ENCODE measurements at places on chromosomes 5 and 9.

- DNase-seq: no peak
Measured at GRCh38 chr5:32387841-32388240, 56.7 kb downstream of the ZFR start.

- no peak for DNase-seq
Measured at GRCh38 chr9:96382839-96383164, 709 bp downstream of the SLC35D2 start.

GRCh38 chr5:58786035-58786434, 203.2 kb downstream of the RAB3C start:
- no peak for DNase-seq

- DNase-seq: no peak
Measured at GRCh38 chr5:96706433-96707111, 44.4 kb downstream of the CAST start.

DNA sequence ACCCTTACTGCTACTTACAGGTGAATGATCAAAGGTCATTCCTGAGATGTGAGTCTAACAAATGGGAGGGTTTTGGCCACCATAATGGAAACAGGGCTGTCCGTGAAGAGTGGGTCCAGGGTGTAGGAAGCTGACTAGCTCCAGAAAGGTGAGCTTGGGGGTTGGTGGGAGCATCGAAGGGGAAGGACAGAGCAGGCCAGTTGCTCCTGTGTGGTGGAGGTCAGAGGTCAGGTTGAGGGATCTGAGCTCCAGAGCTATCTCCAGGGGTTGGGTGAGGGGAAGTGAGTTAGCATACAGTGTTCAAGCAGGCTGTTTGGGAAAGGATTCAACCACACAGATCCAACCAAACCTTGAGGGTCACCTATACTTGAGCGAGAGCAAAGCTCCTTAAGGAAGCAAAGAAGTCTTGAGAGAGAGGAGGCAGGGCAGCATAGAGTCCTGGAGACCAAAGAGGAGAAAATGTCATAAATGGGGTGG, 18.7 kb upstream of the GLDC start:
- DNase-seq: no peak

GRCh38 chr5:164501344-164501743, 995.9 kb downstream of the MAT2B start:
- no peak for DNase-seq

GRCh38 chr9:2170722-2171121, 155.6 kb downstream of the SMARCA2 start:
- no peak for DNase-seq

- no peak for DNase-seq
Measured at GRCh38 chr5:127564002-127564769, 46.7 kb downstream of the PRRC1 start.

DNA sequence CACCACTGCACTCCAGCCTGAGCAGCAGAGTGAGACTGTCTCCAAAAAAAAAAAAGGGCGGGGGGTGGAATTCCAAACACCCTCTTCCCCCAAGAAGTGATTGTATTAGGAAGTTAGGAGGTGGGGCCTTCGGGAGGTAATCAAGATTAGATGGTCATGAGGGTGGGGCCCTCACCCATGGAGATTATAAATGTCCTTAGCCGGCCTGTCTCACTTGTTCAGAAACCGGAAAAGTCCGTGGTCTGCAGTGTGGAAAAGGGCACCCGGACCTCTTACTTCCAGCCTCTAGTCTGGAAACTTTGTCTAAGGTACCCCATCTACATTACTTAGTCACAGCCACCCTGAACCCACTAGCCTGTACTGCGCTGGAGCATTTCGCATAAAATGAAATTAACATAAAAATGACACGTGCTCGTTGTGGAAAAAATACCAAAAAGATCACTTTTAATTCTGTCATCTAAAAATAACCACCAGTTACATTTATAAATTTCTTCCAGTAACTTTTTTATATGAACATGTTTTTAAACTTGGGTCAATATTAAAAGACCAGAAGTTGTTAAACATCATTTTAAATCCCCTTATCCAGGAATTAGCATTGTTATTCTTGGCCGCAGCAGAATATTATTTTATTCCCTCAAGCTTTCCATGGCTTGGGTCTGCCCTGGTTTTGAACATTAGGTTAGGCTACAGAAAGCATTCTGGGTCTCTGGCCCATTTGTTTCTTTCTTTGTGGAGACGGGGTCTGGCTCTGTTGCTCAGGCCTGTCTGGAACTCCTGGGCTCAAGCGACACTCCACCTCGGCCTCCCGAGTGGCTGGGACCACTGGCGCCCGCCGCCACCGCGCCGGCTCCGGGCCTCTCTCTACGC, 1.2 kb upstream of the CKS2 start:
- DNase-seq: no peak

GRCh38 chr5:127280491-127281220, 9.9 kb upstream of the MEGF10 start:
- no peak for DNase-seq

GRCh38 chr5:29518176-29518575, 1675.3 kb upstream of the CDH6 start:
- DNase-seq: no peak

DNA sequence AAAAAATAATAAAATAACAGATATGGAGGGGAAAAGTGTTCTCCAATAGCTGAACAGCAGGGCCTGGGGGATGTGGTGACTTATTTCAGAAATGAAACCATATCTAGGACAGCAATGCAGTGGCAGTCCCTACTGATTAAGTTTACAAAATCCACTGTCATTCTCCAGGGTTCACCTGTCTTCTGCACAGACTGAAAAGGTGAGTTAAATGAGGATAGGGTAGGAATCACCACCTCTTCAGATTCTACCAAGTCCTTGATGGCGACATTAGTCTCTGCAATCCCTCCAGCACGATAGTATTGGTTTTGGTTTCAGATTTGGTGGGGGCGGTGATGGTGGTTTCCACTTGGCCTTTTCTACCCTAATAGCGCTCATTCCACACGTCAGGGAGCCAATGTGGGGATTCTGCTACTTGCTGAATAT, 32.3 kb upstream of the NPM1 start:
- DNase-seq: no peak

DNA sequence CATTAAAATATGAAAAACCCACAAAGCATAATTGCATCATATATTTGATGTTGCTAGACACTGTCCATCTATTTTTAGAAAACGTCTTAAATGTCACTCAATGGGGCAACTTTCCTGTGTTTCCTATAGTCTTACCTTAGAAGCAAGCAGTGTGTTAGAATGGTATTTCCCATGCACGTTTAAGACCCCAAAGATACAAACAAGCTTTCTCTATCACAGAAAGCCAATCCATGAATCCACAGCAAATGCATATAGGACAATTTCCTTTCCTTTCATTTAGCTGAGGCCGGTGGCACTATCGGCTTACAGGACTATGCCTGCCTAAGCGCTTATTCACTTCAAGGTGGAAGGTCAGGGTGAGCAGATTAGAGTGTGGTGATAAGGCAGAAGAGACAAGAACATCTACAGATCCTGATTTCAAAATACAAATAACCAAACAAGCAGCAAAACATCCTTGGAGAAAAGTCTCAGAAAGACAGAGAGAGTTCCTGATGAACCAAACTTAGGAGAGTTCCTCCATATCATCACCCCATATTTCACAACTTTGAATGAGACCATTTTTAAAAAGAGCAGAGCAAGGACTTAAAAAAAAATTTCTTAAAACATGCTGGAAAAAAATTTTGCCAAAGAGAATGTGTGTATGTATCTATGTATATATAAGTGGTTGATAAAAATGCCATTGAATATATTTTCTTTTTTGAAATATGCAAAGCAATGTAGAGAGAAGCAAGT, 57.2 kb downstream of the MEF2C start:
- DNase-seq: no peak

GRCh38 chr5:84695330-84695729, 310.6 kb upstream of the EDIL3 start:
- DNase-seq: no peak

DNA sequence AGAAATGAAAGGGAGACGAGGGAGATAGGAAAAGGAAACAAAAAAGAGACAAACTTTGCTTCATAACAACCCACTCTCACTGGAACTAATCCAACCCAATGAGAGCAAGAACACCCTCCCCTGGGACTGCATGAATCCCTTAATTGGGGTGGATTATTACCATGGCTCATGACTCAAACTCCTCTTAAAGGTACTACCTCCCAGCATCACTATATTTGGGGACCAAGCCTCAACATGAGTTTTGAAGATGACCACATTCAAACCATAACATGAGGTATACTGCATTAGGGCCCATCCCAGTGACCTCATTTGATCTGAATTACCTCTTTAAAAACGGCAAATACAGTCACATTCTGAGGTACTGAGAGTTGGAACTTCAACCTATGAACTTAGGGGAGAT, 8.0 kb downstream of the MTAP start:
- no peak for DNase-seq

DNA sequence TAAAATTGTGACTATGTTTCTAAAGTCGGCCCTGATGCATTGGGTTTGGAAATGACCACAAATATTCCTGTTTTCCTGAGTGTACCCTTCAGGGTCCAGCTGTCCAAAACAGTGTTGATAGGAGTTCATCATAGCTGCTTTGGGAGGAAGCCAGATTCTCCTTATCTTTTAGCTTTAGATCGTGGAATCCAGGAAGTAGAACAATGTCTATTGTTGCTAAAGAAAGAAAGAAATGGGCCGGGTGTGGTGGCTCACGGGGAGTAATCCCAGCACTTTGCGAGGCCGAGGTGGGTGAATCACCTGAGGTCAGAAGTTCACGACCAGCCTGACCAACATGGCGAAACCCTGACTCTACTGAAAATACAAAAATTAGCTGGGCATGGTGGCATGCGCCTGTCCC, 9.5 kb downstream of the CAVIN4 start:
- no peak for DNase-seq

GRCh38 chr5:7329712-7330111, 66.2 kb upstream of the ADCY2 start:
- DNase-seq: no peak

GRCh38 chr5:150119421-150120061, 33.2 kb upstream of the CSF1R start:
- DNase-seq: no peak

DNA sequence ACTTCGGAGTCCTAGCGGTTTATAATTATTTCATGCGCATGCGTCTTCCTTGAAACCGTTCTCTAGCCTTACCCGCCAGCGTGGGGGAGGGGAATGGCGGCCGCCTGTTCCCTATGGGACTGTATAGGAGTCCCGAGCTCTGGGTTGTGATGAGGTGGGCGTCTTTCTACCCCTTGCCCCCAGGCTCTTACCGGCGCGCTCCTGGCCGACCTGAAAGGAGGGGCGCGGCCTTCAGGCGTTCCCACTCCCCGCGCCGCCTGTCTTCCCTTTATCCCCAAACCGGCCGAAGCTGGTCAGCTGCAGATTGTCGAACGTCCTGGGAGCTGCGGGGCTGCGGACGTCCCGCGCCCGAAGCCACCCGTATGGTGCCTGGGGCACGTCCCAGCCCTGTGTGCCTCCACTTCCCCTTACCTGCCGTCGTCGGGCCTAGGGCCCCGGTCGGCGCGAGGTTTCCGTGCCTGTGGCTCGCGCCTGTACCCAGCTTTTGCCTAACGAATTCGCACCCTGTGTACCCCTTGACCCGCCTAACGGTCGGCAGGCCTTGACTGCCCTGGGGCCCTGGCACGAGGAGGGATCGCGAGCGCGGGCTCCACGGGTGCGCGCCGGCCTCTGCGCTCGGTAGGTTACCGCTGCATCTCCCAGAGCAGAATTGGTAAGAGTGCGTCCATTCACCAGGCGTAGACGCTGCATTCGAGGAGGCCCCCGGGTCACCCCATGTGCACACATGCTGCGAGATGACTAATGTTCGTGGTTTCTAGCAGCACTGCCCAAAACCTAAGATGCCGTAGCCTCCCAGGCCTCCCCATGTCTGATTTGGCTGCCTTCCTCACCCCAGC, 653 bp upstream of the HNRNPH1 start:
- no peak for DNase-seq

GRCh38 chr5:61734001-61734400, 401.9 kb downstream of the ZSWIM6 start:
- DNase-seq: no peak

GRCh38 chr9:27549196-27549755, 19.7 kb upstream of the MOB3B start:
- DNase-seq: no peak

GRCh38 chr9:86034863-86035734, 64.3 kb downstream of the GOLM1 start:
- no peak for DNase-seq

DNA sequence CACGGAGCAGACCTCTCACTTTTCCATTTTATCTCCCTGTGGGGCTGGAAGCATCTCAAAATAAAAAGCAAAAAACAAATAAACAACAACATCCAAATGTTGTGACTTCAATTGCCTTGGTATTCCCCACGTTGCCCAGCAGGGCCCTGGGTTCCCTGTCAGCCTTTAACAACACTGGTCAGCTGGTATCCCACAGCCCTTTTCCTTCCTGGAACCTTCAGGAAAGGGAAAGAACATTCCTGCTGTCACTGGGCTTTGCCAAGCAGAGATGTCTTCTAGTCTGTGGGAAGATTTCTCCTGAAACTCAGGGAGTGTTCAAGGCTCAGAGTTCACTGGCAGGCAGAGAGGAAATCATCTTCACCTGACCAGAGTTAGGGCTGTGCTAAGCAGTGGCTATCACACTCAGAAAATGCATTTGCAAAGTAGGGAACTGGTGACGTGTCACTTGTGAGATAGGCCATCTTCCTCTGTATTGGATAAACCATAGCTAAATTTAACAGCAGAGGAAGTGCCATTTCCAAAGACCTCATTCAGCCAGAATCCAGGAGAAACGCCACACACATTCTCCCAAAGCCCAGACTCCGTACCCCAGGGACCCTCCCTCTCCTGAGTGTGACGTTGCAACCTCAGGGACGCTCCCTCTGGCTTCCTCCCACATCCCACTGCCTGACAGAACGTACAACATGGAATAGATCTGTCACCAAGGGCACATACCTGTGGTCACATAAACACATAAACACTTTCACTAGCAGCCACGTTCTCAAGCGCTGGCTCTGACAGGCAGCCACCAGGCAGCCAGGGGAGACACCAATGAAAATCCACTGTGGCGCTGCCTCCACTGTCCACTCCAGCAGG, 274.0 kb upstream of the DAPK1 start:
- DNase-seq: no peak

- peak; percentile 9 for DNase-seq
Measured at GRCh38 chr5:58849921-58850667, 267.2 kb downstream of the RAB3C start.

DNA sequence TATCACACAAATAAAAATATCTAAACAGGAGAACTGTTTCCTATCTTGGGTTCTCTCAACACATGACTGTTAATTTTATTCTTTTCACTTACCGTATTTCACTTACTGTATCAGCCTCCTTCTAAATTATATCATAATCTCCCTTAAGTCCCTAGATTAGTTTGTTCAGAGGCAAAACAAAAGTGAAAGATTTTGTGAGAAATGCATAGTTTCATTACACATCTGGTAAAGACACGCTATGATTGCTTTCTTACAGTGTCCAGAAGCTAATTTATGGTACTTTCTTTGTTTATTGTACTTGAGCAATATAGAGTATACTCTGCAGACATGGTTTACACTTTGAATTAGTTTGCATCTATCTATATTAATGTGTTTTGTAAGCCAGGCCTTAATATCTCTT, 159.7 kb upstream of the TLX3 start:
- DNase-seq: no peak

- DNase-seq: no peak
Measured at GRCh38 chr5:9112520-9113291, 433.2 kb downstream of the SEMA5A start.

- no peak for DNase-seq
Measured at GRCh38 chr9:129873563-129874190, 38.4 kb downstream of the USP20 start.

GRCh38 chr9:95053611-95054570, 263.6 kb downstream of the FANCC start:
- no peak for DNase-seq
